ENCODE measurements at places on chromosomes 1 and 21. TPM values are rescaled to one million over a fixed set of nuclear protein-coding genes. Genes with fewer than 3 reads are reported as not detected.

GRCh38 chr21:37927711-37928110, 11.5 kb upstream of the KCNJ6 start:
- H3K36me3 ChIP-seq, result no peaks in the 10 kb centered on the region
- H3K4me1 ChIP-seq, result no peaks in the 10 kb centered on the region
- no peak overlapping the region for H3K27ac ChIP-seq
- DNase-seq, result no peak
- H3K27me3 ChIP-seq, result peaks cover 14% of the 10 kb centered on the region

- no peaks in the 10 kb centered on the region for H3K27me3 ChIP-seq
- no peaks in the 10 kb centered on the region for H3K4me1 ChIP-seq
- H3K4me3 ChIP-seq, result no peak overlapping the region
- peaks cover 11% of the 10 kb centered on the region for H3K36me3 ChIP-seq
- DNase-seq, result no peak
- H3K27ac ChIP-seq, result no peak overlapping the region
These were observed 15.1 kb downstream of the TRIM11 start for GRCh38 chr1:228391411-228392020.

DNA sequence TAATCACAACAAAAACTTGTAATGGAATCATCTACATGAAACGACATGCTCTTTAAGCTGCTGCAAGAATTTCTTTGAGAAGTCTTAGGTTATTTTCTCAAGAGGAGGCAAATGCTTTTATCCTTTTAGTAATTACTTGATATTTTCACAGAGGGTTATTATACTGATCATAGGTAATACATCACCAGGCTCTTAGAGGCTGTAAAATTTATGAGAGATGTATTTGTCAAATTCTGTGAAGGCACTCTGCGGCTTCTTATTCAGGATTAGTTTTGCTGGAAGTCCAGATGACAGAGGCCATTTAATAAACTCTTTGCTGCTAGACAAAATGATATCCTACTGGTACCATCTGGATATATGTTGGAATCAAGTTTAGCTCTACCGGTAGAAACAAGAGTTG, 624.3 kb upstream of the BRINP3 start:
- H3K4me1 ChIP-seq, result no peaks in the 10 kb centered on the region
- H3K27ac ChIP-seq, result no peak overlapping the region
- no peak overlapping the region for H3K4me3 ChIP-seq

VHLL gene
- 0.28 TPM for total RNA-seq

DNA sequence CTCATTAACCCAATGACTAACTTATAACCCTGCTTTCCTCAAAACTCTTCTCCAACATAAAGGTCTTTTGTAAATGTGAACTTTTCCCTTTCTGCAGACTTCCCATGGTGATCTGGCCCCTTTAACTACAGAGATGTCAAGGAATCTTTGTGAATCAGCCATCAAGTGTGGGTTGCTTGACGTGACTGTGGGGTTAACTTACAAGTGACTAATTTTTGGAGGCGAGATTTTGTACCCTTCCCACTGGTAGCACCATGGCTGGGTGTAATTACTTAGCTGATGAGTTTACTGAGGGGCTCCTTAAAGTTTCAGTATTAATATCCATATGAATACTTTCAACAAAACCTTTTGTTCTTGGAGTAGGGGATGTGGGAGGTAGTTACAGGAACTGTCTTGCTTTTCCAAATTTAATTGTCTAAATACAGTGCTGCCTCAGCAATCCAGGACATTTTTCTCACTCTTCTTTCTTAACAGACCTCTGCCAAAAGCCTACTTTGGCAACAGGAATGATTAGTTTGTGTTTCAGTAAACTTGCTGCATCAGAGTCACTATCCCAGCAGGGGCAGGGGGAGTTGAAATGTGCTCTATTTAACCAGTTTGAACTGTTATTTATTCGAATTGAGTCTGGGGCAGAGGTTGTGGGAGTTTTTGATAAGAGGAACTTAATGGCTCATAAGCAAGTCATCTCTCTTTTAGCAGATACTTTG, 217.3 kb upstream of the FGGY start:
- H3K27me3 ChIP-seq, result no peaks in the 10 kb centered on the region
- H3K27ac ChIP-seq, result peak overlapping the region; percentile 16
- no peaks in the 10 kb centered on the region for H3K36me3 ChIP-seq
- H3K4me1 ChIP-seq, result peaks cover 23% of the 10 kb centered on the region
- no peak for DNase-seq

- no peak overlapping the region for H3K27ac ChIP-seq
- peaks cover 5% of the 10 kb centered on the region for H3K4me1 ChIP-seq
- H3K36me3 ChIP-seq, result peaks cover 37% of the 10 kb centered on the region
- no peak overlapping the region for H3K4me3 ChIP-seq
- H3K27me3 ChIP-seq, result no peaks in the 10 kb centered on the region
These were observed 18.9 kb downstream of the C1orf174 start for GRCh38 chr1:3881193-3881480.

GRCh38 chr1:22287946-22288520, 145.1 kb upstream of the WNT4 start:
- DNase-seq, result no peak
- H3K4me1 ChIP-seq, result no peaks in the 10 kb centered on the region
- H3K27ac ChIP-seq, result no peak overlapping the region
- no peaks in the 10 kb centered on the region for H3K36me3 ChIP-seq
- H3K4me3 ChIP-seq, result no peak overlapping the region

GRCh38 chr1:230375147-230375546, 51.0 kb downstream of the PGBD5 start:
- H3K4me1 ChIP-seq, result no peaks in the 10 kb centered on the region
- DNase-seq, result no peak
- peaks cover 7% of the 10 kb centered on the region for H3K27me3 ChIP-seq
- H3K4me3 ChIP-seq, result no peak overlapping the region

LCE1B gene
- not detected for total RNA-seq
